ENCODE measurements at places on chromosomes 4 and X.

DNA sequence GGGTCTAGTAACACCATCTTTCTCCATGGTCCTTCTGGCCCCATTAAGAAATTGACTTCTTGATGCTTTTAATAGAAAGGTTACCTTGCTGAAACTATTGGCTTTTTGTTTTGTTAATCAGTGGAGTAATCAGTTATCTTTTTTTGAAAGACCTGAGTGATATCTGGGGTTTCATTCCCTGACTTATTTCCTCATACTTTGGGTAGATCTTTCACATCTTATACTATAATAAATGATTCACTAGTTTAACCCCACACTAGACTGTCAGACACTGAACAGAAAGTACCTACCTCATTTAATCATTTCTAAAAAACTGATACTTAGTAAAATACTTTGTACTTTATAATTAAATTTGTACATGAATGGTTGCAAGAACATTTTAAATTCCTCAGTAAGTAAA, 1021.1 kb downstream of the STIM2 start:
- DNase-seq = no peak

DNA sequence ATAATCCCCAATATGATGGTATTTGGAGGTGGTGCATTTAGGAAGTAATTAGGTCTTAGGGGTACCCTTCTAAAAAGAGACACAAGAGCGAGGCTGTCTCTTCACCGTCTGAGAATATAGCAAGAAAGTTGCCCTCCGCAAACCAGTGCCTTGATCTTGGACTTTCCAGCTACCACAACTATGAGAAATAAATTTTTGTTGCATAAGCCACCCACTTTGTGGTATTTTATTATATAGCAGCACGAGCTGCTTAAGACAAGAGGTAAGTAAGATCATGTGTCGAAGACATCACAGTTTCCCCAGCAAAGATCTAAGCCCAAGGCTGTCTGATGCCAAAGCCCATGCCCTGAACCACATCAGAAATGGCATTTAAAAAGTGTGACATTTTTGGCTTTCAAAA, 9.6 kb upstream of the EXOSC9 start:
- DNase-seq = peak; percentile 87

DNA sequence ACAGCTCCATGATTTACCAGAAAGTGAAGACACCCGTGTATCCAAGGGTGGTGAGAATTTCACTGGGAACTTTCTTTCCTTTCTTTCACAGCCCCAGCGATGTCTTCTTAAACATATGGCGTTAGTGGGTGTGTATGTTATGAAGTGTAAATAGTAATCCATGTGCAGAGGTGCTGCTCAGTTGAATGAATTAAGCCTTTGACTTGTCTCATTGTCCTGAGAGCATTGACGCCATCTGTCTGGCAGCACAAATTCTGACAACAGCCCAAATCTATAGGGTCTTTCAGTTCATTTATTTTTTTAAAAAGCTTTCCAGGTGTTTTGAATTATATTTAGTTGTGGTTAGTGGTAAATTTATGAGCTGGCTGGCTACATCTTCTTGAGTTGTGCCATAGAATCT, 69.4 kb downstream of the CLCN5 start:
- no peak for DNase-seq

DNA sequence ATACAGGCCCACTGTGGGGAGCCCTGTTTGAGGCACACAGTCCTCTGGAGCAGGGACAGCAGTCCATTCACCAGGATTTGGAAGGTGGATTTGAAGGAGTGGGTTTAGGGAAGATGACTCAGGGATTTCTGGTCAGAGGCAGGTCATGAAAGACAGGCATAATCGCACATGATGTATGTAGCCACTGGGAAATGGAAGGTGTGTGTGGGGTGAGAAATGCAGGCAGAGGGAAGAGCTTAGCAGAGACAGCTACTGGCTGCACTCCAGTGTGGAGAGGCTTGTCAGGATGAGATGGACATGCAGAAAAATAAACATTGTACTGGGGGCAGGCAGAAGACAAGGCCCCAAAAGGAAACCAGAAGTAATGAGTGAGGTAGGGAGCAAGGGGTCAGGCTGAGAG, 85.2 kb upstream of the STS start:
- peak; percentile 4 for DNase-seq

GRCh38 chr4:61428950-61429349, 228.8 kb downstream of the ADGRL3 start:
- no peak for DNase-seq

DNA sequence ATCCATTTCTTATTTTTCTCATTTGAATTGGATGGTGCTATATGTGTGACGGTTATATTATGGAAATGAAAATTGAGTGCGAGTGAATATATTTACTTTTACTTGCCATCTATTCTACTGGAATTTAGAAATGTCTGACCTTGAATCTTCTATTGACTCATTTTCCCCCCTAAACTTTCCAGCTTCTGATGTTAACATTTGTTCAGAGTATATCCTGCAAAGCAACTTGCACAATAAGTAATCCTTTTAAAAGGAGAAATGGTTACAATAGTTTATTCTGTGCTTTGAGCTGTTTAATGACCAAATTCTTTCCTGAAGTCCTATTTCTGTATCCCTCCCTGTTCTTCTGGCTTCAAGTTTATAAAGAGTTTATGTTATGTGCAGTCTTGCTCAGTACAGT, 116.7 kb downstream of the ARHGAP10 start:
- DNase-seq = no peak

DNA sequence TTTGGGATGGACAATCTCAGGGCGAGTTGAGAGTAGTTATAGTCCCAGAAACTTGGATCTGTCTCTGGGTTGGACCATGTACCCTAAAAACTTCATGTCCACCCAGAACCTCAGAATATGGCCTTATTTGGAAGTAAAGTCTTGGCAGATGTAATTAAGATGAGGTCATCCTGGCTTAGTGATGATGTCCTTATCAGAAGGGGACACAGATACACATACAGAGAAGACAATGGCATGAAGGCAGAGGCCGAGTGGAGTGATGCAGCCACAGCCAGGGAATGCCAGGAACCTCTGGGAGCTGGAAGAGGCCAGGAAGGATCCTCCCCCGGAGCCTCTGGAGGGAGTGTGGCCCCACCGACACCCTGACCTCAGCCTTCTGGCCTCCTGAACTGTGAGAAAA, 61.2 kb upstream of the STX18 start:
- no peak for DNase-seq

DNA sequence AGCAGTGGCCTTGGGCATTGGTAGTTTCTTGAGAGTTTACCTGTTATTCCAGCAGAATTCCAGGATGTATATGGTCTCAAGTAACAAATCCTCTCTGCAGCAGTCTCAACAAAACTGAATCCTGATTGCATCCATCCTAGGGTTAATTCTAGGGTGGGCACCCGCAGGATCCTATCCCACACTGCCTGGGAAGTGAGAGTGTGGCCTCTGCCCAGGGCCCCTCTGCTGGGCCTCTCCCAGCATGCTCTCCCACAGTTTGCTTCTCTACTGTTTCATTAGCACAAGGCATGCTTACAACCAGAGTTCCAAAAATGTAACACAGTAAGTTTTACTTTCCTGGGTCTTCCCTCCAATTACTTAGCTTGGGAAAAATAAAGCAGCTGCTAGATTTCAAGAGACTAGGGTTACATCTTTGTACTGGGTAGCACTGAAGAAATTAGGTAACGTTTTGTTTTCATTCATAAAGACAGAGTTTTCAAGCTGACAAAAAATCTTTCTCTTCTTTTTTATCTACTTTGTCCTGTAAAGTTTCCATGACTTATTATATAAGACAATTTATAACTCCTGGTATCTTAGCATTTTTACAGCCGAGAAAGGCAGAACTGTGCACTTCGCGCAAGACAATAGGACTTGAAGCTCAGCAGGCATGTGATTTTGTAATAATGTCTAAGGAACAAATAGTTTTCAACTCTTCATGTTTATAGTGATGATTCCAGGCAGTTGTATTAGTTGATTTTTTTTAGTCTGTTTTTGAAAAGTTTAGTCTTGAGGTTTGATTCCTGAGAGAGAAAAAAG, 131.2 kb upstream of the PCDH18 start:
- no peak for DNase-seq

GRCh38 chrX:149074398-149074797, 430.7 kb downstream of the IDS start:
- DNase-seq = peak; percentile 80

DNA sequence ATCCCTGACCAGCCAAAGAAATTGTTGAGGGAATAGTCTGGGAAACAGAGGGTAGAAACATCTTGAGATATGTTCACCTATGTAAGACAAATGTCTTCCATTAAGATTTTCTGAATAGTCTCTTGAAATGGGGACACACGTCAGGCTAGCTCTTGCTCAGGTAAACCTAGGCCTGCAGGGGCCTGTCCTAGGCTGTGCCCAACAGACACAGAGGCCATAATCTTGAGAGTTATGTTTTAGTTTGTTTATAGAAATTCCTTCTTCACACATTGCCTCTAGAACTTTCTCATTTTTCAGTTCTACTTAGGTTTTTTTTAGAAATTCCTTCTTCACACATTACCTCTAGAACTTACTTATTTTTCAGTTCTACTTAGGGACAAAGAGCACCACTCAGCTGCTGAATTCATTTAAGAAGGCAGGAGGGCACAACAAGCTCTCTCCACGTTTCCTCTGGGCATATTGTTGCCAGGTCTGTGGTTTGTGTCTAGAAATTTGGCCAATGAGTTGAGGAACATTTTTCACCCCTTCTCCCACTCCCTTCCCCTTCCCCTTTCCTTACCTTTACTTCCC, 94.9 kb downstream of the ARHGAP24 start:
- DNase-seq = no peak

DNA sequence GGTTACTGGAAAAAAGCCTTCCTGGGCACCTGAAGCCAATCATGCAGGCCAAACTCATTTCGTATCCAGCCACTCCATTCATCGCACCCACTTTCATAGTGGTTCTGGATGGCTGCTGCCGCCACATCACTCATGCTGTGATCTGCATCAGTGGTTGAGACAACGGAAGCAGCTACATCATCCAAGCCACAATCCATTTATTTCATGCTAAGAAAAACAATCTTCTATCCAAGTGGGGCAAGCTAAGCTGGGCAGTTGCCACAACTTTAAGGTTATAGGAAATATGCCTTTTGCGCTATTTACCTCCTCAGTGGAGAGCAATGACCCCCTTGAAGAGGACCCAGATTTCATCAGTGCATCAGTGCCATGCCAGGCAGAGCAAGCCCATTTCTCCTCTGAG, 124.6 kb downstream of the GRIA3 start:
- DNase-seq = no peak

- DNase-seq = no peak
Observed at GRCh38 chr4:64777286-64777685, 368.0 kb upstream of the TECRL start.

GRCh38 chr4:141524116-141524515, 112.3 kb upstream of the IL15 start:
- peak; percentile 71 for DNase-seq

- no peak for DNase-seq
Observed at GRCh38 chr4:34878961-34879360, 1365.4 kb downstream of the ARAP2 start.

- peak; percentile 69 for DNase-seq
Observed at GRCh38 chr4:53010318-53010717, 148.2 kb downstream of the RASL11B start.

- no peak for DNase-seq
Observed at GRCh38 chrX:118484216-118484903, 11.3 kb upstream of the DOCK11 start.

- no peak for DNase-seq
Observed at GRCh38 chr4:119040261-119040660, 95.4 kb upstream of the MYOZ2 start.

DNA sequence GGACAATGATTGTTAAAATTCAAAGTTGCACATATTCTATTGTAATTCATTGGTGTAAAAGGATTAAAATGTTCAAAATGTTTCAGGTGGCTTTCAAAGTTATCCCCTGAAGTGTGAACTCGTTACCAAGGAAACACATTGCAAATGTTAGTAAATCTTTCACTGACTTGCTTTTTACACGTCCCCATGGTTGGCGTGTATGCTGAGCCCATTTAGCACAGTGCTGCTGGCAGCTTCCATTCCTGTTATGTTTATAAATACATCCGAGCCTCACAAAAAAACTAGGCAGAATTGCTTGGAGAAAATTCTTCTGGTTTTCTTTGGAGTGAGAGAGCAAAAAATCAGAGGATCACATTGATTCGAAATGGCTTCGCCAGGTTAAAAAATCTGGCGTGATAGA, 105.9 kb upstream of the HPGD start:
- DNase-seq = no peak

GRCh38 chr4:30722359-30723200, 2.4 kb downstream of the PCDH7 start:
- no peak for DNase-seq

GRCh38 chrX:2589186-2590020, 88.6 kb upstream of the DHRSX start:
- DNase-seq = peak; percentile 6

- DNase-seq = peak; percentile 61
Observed at GRCh38 chr4:151031831-151032605, 16.9 kb upstream of the LRBA start.

- DNase-seq = no peak
Observed at GRCh38 chr4:141563723-141564122, 72.7 kb upstream of the IL15 start.

- DNase-seq = no peak
Observed at GRCh38 chrX:133658293-133658911, 243.1 kb upstream of the GPC4 start.

GRCh38 chr4:184189966-184190365, 27.7 kb downstream of the ENPP6 start:
- DNase-seq = no peak

- DNase-seq = peak; percentile 51
Observed at GRCh38 chr4:54658252-54659093, 716 bp downstream of the KIT start.

- no peak for DNase-seq
Observed at GRCh38 chrX:132491191-132491590, 2.4 kb upstream of the MBNL3 start.

DNA sequence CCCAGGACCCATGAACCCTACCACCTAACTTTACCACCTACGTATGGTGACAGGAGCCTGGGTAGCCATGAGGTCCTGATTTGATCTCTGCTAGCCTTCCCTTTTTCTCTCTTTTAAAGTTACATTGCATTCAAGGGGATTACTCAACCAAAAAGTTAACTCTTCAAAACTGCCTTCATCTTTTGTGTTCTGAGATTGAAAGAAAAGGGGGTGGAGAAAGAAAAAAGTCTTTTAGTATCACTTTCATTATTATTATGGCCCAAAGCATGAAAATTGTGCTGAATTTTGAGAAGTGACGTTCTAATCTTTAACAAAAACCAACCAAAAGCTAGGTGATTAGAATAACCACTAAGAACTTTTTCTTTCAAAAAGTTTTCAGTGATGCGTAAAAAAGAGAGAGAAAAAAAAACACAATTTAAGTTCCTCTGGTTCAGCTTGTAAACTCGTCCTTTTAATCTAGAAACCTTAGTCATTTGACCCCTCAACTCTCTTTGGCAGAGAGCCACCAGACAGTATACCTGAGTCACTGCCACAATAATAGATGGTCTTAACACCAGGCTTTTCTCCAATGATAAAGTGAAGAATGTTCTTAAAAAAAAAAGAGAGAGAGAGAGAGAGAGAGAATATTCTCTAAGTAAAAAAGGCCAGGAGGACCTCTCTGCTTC, 347.4 kb upstream of the FGF13 start:
- DNase-seq = peak; percentile 2

Data from fibroblast of skin of right quadriceps (primary cell).